Neuronal stem cell (in vitro differentiated cells): ENCODE measurements at places on chromosomes 1 and 21.
A peak's percentile ranks its signal among the peaks of the same experiment; 100 is the strongest.

DNA sequence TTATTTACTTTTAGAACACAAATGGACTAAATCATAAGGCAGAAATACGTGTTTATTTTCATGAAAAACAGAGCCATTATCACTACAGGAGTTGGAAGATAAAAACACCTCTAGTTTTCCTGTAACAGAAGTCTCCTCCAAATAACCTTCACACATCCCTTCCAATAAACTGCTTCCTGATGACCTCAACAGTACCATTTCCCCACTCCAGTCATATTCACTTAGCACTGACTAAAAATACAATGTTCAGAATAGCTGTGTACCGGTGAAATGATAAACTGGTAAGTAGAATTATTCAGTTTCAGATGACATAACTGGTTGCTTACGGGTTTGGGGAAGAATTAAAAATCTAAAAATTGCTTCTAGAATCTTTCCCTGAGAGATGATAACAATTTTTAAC is 137.9 kb downstream of the DENND1B start:
- no peak for DNase-seq

DNA sequence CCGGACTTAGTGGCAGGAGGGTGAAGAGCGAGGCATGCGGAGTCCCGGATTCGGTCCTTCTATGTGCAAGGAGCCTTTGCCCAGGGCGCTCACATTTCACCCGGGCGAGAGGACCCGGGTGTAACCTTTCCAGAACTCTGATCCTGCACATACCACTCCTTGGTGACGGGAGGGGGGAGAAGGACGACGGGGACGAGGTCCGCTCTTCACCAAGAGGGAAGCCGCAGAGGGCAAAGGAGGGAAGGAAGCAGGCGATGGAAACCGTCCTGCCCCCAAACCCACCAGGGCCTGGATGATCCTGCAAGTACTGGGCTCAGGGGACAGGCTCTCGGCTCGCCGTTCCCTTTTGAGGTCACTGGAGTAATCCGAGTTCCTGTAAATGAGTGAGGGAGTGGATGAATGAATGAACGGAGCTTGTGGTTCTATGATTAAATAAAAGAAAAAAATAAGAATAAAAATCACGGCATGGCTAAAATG is 993 bp downstream of the SYPL2 start:
- DNase-seq: no peak

DNA sequence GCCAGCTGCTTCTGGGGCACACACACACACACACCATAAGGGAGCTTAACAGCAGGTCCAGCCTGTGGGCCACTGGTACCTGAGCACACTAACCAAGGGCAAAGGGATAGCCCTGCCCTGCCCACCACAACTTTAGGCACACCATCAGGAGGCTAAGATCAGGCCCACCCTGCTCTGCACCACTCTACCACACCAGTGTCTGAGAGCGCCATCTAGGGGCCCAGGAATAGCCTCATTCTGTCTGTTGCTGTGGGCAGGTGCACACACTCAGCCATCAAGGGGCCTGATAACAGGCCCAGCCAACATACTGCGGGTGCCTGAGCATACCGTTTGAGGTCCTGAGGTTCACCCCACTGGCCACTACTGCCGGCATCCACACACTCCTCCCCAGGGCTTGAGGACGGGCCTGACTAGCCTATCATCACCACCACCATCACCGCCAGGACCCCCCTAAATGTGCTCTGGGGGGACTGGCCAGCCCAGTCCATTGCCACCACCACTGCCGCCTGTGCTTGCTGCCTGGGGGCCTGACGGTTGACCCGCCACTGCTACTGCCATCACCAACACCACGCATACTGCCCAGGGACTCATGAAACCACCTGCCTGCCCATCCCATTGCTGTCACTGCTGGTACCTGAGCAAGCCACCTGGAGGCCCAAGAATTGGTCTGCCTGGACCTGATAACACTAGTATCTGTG is 31.3 kb downstream of the NSL1 start:
- DNase-seq: no peak

GRCh38 chr21:43928222-43929125 is 63.5 kb downstream of the AGPAT3 start:
- DNase-seq: no peak

DNA sequence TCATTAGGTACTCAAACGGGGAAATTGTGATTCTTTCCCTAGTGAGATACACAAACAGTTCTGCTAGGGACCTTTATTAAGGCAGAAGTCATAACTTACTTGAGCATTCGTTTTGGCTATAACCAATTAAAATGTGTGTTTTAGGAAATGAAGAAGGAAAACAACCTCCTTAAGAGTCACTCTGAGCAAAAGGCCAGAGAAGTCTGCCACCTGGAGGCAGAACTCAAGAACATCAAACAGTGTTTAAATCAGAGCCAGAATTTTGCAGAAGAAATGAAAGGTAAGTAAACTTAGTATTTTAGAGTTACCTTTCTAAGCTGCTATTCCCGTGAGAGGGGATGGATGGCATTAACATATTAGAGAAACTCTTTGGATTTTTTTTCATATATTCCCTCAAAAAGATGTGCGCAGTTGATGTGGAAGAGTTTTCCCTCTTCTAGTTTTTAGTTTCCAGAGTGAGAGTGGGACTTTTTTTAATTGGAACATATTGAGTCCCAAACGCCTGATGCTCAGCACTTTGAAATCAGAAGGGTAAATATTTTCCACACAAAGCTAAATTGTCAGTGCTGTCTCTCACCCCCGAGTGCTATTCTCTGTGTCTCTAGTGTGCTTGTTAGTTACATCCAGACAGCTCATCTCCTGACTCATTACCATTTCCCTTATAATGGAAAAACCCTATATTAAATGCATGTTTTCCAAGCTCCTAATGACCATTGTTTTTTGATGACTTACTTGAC is 34.9 kb downstream of the CENPF start:
- DNase-seq: no peak

GRCh38 chr1:7420098-7420445 is 351.0 kb upstream of the VAMP3 start:
- DNase-seq: no peak

- DNase-seq: no peak
Measured at GRCh38 chr21:45084881-45085536, 10.6 kb downstream of the ADARB1 start.

GRCh38 chr1:111162488-111162880 is 22.5 kb downstream of the CEPT1 start:
- DNase-seq: no peak

DNA sequence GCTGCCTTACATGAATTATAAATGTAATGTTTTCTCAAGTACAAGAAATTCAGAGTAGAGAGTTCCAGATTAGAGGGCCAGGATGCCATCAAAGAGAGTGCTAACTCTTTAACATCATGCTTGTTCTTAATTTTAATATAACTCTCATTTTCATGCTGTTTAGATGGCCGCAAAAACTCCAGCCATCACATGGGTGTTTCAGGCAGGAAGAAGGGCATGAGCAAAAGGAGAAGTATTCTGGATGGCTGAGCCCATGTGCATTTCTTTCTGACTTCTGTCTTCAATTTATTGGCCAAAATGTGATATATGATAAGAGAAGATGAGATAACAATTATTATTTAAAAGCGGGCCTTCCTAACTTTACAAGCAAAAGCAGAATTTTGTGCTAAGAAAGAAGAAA is 1328.6 kb downstream of the MRPL39 start:
- no peak for DNase-seq

DNA sequence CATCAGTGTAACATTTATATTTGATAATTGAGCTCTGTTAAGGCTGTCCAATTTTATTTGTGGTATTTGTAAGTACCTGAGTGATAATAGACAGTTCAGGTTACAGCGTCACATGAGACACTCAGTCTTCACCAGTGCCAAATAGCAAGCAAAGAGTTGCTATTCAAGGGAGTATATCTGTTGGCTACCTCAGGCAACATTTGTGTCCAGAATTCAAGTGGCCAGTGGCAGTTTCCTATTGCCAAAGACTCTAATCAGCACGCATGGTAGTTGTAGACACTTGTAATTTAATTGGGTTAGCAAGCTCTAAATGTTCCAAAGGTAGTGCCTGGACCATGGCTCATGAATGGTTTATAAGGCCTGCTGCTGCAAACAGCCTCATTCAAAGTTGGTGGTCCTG is 1524.3 kb upstream of the B3GALT2 start:
- DNase-seq: no peak

DNA sequence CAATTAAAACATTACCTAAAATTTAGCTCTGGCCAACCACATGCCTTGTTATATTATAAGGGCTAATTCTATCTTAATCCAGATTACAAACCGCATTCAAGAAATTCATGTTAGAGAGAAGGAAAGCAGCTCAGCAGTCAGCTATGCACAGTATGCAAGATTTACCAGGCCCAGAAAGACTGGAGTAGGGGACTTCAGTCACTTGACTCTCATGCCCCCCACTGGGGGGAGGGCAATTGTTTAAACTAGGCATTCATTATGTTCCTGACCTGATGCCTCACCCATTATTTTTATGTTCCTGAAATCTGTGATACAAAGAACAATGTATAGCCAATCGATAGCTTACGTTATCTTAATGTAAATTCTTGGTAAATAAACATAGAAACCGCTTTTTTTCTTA is 96.9 kb downstream of the ZNF644 start:
- DNase-seq: peak; percentile 40

- no peak for DNase-seq
Measured at GRCh38 chr1:223109581-223110026, 33.4 kb downstream of the TLR5 start.

DNA sequence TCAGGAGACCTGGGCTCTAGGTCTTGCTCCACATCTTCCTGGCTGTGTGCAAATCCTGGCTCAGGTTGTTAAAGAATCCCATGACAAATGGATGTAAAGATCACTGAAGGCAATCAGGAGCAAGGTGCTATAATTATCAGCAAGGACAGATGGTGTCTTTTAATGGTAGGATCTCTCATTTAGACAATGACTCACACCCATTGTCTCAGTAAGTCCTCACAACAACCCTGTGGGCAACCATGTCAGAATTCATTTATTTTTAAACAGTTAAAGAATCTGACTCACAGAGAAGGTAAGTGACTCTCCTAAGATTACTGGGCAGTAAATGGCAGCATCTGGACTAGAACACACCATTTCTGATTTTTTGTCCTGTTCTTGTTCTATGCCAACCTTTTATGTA is 32.8 kb downstream of the RNASEL start:
- DNase-seq: no peak

DNA sequence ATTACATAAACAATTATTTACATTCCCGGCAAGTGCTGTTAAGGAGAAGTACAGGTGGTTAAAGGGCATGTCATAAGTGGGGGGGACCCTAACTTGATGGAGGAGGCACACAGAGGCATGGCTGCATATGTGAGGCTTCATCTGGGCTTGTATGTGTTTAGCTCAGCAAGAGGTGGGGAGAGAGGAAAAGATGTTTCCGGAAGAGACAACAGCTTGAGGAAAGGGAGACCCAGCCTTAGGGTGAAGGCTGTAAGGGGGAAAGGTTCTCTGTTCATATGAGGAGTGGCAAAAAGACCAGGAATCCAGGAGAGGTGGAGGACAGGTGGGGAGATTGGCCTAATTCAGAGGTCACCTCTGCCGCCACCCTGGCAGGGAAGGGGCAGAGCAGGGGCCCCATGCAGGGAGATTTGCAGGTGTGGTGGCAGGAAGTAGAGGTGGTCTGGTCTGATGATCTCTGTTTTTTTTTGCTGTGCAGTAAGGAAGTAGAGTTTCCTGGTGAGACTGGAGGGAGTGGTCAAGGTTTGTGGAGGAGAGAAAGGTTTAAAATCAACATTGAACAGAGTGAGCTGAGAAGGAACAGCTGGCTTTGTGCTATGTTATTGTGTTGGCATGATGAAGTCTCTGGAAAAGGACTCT is 9.0 kb downstream of the TRAF5 start:
- DNase-seq: no peak

GRCh38 chr1:172960454-172961208 is 90.1 kb downstream of the TNFSF18 start:
- no peak for DNase-seq

GRCh38 chr1:1666526-1666925 is 7.7 kb upstream of the CDK11B start:
- no peak for DNase-seq

GRCh38 chr1:46910790-46911189 is 30.5 kb downstream of the CYP4A11 start:
- DNase-seq: no peak

DNA sequence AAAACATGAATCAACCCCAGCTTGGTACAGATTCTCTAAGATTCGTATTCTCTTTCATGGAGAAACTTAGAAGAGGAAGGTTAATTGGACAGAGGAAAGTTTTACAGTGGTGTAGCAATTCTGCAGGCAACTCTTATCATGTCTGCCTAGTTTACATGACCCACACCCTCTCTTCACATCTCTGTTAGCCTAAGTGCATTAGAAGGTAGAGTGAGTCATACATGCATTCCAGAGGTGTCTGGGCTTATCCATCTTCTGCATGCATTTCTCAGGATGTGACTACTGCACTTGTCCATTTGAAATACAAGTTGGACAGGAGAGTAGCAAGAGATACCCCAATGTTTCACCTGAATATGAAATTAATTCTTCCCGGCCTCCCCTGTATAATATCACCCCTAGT is 578.4 kb upstream of the NCAM2 start:
- DNase-seq: no peak

DNA sequence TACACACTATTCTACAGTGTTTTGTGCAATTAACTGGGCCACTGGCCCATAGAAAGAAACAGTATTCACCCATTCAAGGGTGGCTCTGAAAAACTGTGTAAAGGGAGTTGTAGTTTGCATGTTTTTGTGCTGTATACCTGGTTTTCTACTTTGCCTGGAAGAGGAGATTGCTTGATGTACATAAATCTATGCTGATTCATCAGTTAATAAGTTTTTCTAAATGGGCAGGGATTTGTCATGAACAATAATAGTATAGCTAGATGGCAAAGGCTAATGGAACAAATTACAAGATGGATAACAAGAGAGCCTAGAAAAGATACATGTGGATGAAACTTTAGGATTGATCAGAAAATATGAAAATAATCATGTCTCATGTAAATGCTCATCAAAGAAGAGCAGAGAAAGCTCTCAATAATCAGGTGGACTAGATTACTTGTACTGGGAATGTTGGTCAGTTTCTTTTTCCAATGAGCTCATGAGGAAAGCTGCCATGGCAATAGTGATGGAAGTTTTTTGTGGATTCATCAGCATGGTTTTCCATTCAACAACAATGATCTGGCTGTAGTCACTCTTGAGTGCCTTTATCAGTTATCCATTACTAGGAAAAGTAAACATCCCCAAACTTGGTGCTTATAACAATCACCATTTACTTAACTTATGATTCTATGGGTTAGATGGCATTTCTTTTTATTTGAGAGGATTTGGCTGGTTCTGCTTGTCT is 602.8 kb downstream of the BRINP3 start:
- DNase-seq: no peak

DNA sequence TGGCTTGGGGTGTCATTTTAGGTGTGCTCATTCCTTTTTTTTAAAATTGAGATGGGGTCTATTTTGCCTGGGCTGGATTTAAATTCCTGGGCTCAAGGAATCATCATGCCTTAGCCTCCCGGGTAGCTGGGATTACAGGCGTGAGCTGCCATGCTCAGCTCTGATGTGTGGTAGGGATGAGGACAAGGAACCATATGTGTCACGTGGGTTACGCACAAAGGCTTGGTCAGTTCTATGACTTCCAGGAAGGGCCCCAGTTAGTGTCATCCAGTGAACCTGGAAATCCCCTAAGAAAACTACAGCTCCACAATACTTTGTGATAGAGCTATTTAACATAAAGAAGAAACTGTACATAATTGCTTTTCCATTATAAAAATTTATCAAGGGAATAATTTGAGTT is 6.7 kb upstream of the METTL25B start:
- DNase-seq: no peak

- DNase-seq: no peak
Measured at GRCh38 chr1:206937425-206937824, 8.8 kb downstream of the PIGR start.
